Stimulated activated CD4-positive, alpha-beta T cell treated with anti-CD3 and anti-CD28 coated beads, TNF-alpha, amount 100 ng/mL, for 24 hours (primary cell): ENCODE measurements at places on chromosomes 6 and 20.

GRCh38 chr20:44494266-44494665 lies 18.6 kb downstream of the TTPAL start:
- no peak for DNase-seq

GRCh38 chr6:159985296-159985945 lies 16.5 kb downstream of the IGF2R start:
- DNase-seq = no peak

DNA sequence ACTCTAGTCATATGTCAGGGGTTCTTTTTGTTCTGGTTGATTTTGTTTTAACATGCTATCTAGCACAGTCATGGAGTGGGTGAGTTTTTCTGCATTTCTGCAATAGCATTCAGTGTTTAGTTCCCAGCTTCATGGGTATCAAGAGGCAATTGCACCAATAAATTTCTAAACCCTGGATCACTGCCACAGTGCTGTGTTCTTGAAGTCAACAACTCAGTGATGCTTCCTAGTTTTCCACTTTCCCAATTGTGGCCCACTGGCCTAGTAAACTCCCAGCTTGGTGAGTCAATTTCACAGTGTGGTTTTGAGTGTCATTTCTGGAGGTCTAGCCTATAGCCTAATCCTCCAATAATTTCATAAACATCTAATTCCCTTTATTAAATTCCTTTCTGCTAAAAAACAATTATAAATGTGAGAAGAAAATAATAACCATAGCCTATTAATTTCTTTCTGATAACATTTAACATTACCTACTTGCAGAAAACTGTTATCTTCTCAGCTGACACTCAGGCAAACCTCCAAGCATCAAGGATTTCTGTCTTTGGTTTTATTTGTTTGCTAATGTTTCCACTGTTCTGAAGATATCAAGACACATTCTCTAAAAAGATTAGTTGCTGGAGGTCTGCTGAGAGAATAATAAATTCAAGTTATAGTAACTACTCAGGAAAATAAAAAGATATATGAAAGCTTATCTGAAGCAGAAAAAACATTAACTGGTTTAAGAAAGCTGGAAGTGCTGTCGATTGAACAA lies 89.9 kb downstream of the PDE7B start:
- no peak for DNase-seq

GRCh38 chr6:140812636-140813035 lies 1320.1 kb upstream of the GJE1 start:
- no peak for DNase-seq

DNA sequence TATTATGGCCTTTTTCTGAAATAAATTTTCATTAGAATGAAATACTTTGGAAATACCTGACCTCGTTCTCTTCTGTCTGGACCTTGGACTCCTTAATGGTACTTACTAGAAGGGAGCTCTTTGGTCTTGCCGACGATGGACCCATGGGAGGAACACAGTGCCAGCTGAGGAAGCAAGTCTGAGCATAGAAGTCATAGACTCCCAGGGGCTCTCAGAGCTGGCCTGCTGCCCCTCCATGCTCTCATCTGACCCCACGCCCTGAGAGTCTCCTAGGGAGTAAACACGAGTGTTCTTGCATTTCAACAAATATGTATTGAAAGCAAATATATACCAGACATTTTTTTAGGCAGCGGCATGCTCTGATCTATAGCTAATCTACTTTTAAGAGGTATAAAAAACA lies 87.8 kb downstream of the PLEKHG1 start:
- no peak for DNase-seq
